ENCODE measurements at places on chromosomes 5 and 9.

DNA sequence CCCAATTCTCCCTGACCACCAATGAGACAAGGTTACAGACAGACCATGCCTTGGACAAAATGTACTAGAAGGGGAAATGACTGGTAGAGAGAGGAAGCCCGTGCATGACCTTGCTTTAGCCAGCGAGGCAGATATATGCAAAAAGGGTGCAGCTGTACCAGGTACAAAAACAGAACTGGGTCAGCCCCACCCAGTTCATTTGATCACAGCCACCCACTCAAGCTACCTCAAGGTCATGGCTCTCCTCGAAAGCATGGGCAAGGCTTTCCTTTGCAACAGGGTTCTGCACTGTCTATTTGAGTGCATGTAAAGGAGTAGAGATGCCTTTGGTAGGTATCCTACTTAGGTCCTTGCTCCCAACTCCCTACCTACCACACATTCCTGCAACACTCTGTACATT lies 33.3 kb downstream of the TLE1 start:
- no peak for DNase-seq

DNA sequence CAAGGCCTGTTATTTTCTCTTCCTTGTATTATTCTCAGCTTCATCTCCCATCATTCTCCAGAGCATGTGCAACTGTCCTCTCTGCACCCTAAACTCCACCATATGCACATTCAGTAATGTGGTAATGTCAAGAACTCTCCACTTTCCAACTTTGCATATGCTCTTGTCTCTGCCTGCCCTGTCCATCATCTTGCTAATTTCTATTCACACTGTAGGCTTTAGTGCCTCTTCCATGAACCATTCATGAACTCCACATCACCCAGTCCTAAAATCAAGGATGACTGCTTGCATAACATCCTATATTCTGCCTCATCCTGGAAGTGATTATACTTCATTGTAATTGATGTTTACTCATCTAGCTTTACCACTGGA lies 354.8 kb downstream of the PDE4D start:
- no peak for DNase-seq

GRCh38 chr5:139633295-139634027 lies 14.7 kb upstream of the CXXC5 start:
- peak; percentile 38 for DNase-seq

DNA sequence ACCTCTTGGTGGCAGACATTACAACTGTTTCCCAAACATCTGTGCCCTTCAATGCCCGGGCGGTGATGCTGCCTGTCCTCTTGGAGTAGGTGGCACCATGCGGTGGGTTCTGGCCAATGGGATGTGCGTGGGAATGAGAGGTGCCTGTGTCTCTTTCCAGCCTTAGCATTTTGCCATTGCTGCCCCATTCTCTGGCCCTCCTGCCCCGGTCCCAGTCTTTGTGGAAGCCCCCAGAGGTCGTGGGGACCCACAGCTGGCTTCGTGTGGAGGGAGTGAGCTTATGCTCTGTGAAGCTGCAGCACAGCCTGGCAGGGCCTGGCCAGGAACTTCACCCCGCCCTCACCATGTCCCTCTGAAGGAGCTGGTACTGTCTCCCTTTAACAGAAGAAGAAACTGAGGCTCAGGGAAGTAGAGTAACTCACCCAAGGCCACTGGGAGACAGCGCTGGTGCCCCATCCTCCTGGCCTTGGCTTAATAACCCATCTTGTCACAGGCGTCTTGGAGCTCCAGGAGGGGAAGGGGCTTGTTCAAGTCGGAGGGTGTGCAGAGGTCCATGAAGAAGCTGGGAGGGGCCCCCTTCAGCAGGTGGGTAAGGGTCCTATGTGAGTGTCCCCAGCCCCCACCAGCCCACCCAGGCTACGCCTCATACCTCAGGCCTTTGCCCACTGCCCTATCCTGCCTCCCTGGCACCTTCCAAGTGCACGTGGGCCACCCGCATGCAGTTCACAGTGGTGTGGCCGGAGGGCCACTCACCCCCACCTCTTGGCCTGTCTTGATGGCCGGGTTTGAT lies 173.6 kb downstream of the GAPVD1 start:
- no peak for DNase-seq

- no peak for DNase-seq
Measured at GRCh38 chr9:35350212-35350611, 139.7 kb upstream of the RUSC2 start.

- DNase-seq = no peak
Measured at GRCh38 chr5:150946351-150946905, 41.6 kb upstream of the ZNF300 start.

DNA sequence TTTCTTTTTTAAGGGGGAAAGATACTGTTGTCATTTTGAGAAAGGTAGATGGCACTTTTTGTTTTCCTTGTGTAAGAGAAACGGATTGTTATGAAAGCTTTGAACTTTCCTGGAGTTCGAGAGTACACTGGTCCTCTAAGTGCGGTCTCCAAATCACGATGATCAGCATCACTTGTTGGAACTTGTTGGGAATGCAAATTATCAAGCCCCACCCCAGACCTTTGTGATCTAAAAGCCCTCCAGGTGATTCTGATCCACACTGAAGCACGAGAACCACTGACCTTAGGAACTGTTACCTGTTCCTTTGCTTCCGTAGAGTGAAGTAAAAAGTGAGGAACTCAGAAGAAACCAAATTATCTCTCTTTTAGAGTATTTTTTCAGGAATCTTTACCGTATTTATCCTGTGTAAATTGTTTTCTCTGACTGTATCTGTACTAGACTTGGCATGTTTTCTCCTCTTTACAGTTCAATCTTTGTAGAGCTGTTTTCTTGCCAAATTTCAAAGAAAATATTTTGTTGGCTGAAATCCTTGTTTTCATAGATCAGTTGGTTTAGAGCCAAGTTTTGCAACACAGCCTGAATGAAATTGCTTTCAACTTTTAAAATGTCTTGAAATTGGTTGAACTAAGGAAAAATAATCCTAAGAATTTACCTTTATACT lies 4.0 kb downstream of the MAT2B start:
- no peak for DNase-seq

DNA sequence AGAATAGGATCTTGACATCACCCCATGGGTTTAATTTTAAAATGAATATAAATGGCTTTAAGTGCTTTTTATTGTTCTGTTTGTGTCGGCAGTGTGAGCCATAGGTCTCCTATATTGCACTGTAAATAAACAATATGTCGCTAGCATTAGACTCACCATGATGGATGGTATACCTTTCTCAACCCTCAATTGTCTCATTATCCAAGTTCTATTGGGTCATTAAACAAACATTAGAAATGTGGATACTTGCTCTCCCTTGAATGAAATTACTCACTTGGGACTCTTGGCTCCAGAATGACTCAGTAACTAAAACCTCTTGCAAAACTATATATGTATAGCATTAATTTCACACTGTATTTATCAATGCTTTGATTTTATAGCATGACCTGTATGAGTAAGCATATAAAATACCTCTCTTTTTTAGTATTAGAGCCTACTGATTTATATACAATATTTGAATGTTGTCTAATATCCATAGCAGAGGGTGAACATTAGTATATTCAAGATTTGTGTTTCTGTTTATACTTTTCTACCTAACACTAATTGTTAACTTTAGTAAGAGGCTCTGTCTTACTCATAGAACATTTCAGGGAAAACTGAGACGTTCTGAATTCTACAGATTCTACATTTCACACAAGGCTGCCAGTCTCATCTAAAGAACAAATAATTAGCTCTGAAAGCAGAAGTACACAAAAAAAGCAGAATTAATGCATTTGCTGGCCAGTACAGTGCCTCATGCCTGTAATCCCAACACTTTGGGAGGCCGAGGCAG lies 303.8 kb upstream of the PRR16 start:
- DNase-seq = no peak

GRCh38 chr9:90062982-90063381 lies 458.2 kb downstream of the GADD45G start:
- DNase-seq = no peak

DNA sequence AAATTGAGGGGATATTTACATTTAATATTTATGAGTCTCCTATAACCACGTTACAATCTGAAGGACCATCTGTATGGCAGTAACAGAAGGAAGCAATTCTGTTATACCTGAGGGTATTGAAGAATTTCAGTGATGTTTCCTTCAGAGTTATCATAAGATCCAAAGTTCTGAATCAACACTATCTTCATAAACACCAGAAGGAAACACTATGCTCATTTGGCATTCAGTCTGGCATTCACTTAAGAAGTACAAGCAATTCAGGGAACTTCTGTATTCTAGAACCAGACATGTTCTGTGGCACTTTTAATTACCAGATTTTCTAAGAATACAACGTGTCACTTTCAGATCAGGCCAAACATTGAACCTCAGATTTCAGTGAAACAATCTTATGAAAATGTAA lies 9.6 kb downstream of the DAB2 start:
- DNase-seq = no peak

DNA sequence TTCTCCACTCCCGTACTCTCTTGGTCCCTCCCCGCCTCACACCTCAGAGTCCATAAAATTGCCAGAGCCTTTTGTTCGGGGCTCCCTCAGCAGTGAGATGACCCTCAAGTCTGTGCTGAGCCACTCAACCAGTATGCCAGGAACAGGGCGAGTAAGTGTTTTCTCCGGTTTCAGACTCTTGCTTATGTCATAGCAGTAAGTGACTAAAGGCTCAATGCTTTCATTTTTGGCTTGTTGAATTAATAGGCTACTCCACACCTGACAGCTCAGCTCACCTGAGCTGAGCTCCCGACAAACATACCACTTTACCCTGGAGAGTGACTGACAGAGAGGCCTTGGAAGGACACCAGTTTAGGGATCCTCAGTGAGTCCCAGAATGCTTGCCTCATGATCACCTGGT lies 30.5 kb downstream of the PCSK1 start:
- no peak for DNase-seq

DNA sequence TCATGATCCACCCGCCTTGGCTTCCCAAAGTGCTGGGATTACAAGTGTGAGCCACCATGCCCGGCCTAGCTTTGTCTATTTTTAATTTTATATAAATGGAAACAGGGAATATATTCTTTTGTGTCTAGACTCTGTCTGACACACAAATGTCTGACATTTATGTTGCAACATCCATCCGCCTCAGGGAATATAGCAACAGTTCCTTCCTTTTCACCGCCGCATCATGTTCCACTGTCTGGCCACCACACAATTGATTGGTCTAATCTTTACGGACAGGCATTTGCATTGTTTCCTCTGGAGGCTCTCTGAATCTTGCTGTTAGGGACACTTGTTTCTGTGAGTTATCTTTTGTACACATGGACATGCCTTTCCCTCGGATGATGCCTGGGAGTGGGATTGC lies 20.1 kb upstream of the TBC1D9B start:
- DNase-seq = no peak

GRCh38 chr5:6243706-6244338 lies 134.5 kb downstream of the MED10 start:
- DNase-seq = no peak

- DNase-seq = no peak
Measured at GRCh38 chr9:129612815-129613519, 7.9 kb downstream of the C9orf50 start.

- no peak for DNase-seq
Measured at GRCh38 chr5:175821790-175822211, 49.6 kb upstream of the CPLX2 start.

GRCh38 chr5:157550663-157551062 lies 24.9 kb downstream of the ADAM19 start:
- DNase-seq = no peak

- no peak for DNase-seq
Measured at GRCh38 chr9:78970375-78970774, 601.4 kb upstream of the TLE4 start.

GRCh38 chr9:93436218-93436617 lies 15.3 kb upstream of the FAM120A start:
- no peak for DNase-seq

GRCh38 chr5:67358186-67358585 lies 161.6 kb upstream of the CD180 start:
- DNase-seq = no peak

- DNase-seq = no peak
Measured at GRCh38 chr9:123712399-123712798, 217.5 kb downstream of the DENND1A start.

- no peak for DNase-seq
Measured at GRCh38 chr9:105291422-105291859, 47.0 kb downstream of the SLC44A1 start.

DNA sequence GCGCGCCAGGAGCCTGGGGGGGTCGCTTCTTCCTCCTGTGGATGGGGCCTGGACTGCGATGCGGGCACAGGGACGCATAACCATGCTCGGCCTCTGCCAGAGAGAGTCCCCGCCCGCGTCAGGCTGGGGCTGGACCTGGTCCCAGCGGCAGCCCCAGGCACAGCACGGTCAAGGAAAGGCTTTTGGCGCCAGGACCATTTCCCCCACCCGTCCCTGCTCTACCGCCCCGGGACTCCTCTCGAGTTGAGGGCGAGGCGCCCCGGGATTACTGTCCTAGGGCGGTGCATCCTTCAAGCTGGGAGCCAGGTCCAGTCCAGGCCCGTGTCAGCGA lies 341 bp downstream of the MXD3 start:
- DNase-seq = no peak
